ENCODE measurements at places on chromosomes 4 and X. TPM values are rescaled to one million over a fixed set of nuclear protein-coding genes. Genes with fewer than 3 reads are reported as not detected.
A peak's percentile ranks its signal among the peaks of the same experiment; 100 is the strongest.

PRDM8 gene
- total RNA-seq, result 30.5 TPM

DNA sequence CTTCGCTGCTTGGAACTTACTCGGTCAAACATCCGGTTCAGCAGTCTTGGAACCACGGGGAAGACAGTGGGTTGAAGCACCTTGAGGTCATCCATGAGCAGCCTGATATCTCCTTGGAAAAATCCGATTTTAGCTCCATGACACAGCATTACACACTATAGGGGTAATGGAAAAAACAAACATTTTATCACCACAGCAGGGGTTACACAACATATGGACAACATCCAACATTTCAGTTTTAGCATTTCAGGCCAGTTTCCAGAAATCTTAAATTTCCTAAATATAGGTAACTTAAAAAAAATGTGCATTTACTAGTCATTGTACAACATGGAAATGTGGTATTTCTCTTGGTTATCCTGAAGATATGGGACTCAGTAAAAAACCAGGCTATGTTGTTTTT lies 34.4 kb upstream of the CENPU start:
- no peak for DNase-seq

GRCh38 chrX:71510161-71510560 lies 22.7 kb upstream of the OGT start:
- DNase-seq, result no peak

- no peak for DNase-seq
Measured at GRCh38 chr4:30860978-30861377, 140.8 kb downstream of the PCDH7 start.

DNA sequence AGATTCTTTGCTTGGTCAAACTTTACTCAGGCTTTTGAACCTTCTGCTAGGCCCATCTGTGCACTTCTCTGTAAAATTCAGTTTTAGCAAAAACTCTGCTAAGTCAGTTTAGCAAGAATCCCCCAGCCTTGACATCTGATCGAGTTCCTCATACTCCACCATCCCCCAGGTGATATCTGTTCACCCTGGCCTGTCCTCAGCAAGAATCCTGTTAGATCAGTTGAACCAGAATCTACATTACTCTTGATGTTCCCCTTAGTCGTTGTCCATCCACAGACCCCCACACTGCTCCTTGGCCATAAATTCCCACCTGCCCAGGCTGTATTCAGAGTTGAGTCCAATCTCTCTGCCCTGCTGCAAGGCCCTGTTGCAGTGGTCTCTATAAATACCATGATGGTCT lies 162.6 kb downstream of the ZNF674 start:
- DNase-seq, result no peak

- DNase-seq, result no peak
Measured at GRCh38 chr4:88742561-88742960, 44.9 kb upstream of the NAP1L5 start.

FMR1NB gene
- not detected for total RNA-seq

DNA sequence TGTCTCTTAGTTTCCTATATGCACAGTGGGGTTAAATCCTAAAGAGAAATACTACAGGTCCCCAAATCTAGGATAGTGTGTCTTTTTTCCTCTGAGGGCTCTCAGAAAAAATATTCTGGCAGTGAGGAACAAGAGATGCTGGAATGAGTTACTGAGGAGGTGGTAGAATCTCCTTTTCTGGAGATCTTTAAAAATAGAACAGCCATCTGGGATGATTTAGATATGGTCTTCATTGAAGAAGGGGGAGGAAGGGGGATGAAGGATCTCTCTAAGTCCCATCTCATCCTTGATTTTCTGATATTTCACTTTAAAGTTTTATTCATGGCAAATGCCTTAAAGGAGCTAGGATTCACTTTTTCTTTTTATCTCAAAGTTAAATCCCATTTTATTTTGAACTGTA lies 235.0 kb downstream of the MAML3 start:
- DNase-seq, result no peak

PFKFB1 gene
- total RNA-seq, result 0.49 TPM

GNRHR gene
- total RNA-seq, result not detected

SLC4A4 gene
- 5.0 TPM for total RNA-seq

PCDH18 gene
- 14.8 TPM for total RNA-seq

GCNA gene
- 3.0 TPM for total RNA-seq

ANOS1 gene
- 9.6 TPM for total RNA-seq

VSIG4 gene
- total RNA-seq, result not detected

DNA sequence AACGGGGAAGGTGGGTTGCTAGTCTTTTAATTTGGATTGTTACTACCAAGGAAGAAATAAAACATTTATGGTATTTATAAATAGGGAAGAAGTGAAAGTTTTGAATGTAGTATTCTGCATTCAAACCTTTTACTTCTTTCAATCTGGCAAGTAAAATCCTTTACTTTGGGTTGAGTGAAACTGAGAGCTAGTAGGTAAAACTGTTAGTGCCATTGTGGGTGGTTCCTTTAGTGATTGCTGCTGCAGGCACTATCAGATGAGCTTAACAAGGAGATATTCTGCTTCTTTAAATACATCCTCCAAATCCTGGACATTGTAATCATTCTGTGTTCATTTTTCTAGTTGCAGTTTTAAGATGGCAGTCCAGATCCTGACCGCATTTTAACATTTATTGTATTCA lies 650.9 kb upstream of the PCDH10 start:
- no peak for DNase-seq

GRCh38 chrX:154074199-154074598 lies 23.3 kb downstream of the MECP2 start:
- DNase-seq, result no peak

- no peak for DNase-seq
Measured at GRCh38 chrX:41164449-41164848, 79.2 kb downstream of the USP9X start.

ARHGAP36 gene
- total RNA-seq, result not detected

GRCh38 chrX:44904542-44905115 lies 31.6 kb downstream of the KDM6A start:
- no peak for DNase-seq

IGFBP7 gene
- total RNA-seq, result 7.6 TPM

- DNase-seq, result peak; percentile 18
Measured at GRCh38 chrX:39242187-39242586, 440.9 kb downstream of the MID1IP1 start.

DNA sequence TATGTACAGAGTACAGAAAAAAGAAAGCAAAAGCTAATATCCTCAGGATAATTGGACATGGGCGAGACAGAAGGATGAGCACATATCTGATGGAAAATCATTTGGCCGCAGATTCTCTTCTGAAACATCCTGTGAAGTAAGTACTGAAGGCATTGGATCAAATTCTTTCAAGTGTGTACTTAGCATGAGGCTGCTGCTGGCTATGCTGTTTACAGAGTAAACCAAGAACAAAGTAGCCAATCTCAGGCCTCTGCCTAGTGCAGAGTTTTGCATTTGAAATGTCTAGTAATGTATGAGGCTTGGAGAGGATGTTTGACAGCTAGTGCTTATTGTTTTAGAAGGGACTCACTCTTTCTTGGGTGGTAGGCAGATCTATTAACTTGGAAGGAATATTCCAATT lies 128.5 kb downstream of the MAGEC2 start:
- DNase-seq, result no peak

DNA sequence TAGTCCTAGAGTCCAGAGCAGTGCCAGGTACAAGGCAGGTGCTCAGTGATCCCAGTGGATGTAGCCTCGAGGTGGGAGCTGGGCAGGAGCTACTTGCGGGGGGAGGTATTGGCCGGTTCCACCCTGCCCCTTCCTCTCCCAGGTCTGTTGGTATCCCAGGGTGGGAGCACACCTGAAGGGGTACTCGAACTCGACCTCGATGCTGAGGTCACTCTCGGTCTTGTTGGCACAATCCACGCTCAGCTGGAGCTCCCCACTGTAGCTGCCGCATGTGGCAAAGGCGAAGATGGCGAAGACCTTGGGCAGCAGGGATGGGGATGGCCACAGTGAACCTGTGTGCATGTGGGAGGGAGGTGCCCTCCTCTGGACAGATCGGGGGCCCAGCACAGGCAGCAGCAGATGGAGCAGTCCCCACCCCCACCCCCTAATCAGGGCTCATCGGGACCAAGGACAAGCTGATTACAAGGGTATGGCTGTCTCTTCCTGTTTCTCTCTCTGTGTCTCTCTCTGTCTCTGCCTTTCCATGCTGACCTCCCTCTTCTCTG lies 2.4 kb downstream of the SYP start:
- no peak for DNase-seq

- no peak for DNase-seq
Measured at GRCh38 chr4:2322227-2322626, 60.3 kb upstream of the MXD4 start.

CXCL13 gene
- total RNA-seq, result not detected

DNA sequence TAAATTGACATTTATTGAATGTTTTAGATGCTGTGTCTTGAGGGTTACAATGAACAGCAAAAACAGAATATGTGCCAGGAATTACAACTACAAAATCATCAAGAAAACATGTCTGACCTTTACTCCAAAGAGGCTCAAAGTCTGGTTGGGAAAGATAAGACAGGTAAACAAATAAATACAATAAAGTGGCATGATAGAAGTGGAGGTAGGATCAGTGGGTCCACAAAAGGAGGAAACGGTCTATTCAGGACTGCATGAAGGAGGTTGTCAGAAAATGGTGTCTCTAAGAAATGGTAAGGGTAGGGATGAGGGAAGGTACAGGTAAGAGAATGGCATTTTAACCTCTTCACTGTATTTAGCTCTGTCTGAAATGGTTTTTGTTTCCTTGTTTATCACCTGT lies 3.8 kb downstream of the ARHGEF38 start:
- no peak for DNase-seq

GRCh38 chrX:119537487-119537886 lies 27.7 kb downstream of the STEEP1 start:
- DNase-seq, result no peak

GRCh38 chr4:6891436-6892170 lies 18.0 kb upstream of the TBC1D14 start:
- no peak for DNase-seq

GRCh38 chrX:56797574-56798338 lies 68.7 kb downstream of the NBDY start:
- DNase-seq, result no peak

GRCh38 chr4:173761236-173761635 lies 231.2 kb upstream of the HAND2 start:
- DNase-seq, result no peak

ADAMTS3 gene
- total RNA-seq, result 7.4 TPM

GRCh38 chr4:3436798-3437581 lies 4.8 kb upstream of the HGFAC start:
- no peak for DNase-seq

GRCh38 chr4:168857546-168858314 lies 152.3 kb downstream of the CBR4 start:
- DNase-seq, result no peak

GRCh38 chrX:40140706-40141499 lies 43.1 kb upstream of the BCOR start:
- DNase-seq, result no peak

GRCh38 chr4:108107101-108107500 lies 61.6 kb downstream of the LEF1 start:
- no peak for DNase-seq

GRCh38 chrX:52415304-52415703 lies 46.5 kb downstream of the XAGE2 start:
- no peak for DNase-seq

GRCh38 chr4:184907216-184907615 lies 81.4 kb upstream of the ACSL1 start:
- DNase-seq, result no peak

- no peak for DNase-seq
Measured at GRCh38 chr4:40289366-40290188, 45.6 kb upstream of the CHRNA9 start.

MTTP gene
- total RNA-seq, result 0.26 TPM

TMPRSS11F gene
- not detected for total RNA-seq

DNA sequence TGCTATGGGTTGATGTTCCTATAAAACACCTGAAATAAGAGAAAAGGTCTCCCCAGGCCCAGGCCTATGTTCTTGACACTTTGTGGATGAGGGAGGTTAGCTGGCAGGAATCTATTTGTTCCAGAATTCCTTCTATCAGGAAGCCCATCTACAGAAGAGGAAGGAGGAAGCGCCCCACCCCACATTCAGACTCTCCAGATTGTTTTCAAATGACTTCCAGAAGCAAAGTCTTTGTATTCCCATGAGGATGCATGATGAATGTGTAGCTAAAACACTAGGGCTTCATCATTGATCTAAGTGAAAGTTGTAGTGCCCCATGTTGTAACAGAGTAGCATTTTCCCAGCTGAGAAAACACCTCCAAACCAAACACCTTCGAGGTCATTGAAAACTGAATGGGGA lies 16.4 kb downstream of the OTC start:
- DNase-seq, result no peak

LAGE3 gene
- 18.4 TPM for total RNA-seq

- no peak for DNase-seq
Measured at GRCh38 chr4:110653321-110654253, 30.7 kb upstream of the PITX2 start.

DNA sequence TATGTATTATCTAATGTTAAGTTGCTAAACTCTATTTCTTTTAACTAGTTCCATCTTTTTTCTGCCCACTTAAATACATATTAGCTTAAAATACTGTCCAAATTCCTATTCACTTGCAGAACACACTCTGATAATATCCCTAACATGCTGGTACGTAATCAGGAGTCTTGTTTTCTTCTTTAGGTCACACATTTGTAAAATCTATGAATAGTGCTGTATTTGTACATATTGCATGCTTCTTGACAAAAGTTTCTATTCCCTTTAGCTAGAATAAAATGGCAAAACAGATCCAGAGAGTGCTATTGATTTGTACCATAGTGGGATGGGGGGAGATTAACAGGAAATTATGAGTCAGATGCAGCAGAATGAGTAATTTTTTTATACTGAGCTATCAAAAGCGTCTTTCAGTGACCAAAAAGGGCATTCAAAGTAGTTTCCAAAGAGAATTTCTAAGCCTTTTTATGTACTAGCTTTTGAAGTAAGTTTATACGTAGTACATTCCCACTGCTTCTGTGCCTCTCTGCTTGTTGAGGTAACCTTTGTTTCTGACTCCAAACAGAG lies 126.5 kb downstream of the PTPN13 start:
- DNase-seq, result no peak

GAGE12H gene
- total RNA-seq, result not detected

DNA sequence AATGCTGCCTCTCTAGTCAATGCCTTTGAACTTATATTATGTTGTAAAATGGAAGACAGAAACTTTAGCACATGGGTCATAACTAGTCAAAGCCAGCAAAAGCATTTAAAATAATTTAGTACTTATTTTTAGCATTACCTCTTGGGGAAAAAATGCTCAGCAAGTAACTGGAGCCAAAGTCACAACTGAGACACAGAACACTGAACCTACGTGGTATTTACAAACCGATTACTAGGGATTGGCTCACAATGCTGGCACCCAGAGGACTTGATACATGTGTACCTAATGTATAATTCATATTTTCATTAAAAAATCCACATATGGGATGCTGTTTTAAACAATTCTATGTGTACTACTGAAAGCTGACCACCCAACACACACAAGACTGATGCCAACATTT lies 38.4 kb downstream of the PHKA2 start:
- DNase-seq, result no peak

FAM199X gene
- total RNA-seq, result 23.2 TPM

MXRA5 gene
- 4.3 TPM for total RNA-seq

TMPRSS11B gene
- total RNA-seq, result 0.56 TPM

RAPGEF2 gene
- 108 TPM for total RNA-seq

- no peak for DNase-seq
Measured at GRCh38 chrX:53036149-53036548, 12.4 kb upstream of the GPR173 start.

ESX1 gene
- total RNA-seq, result not detected

GRCh38 chr4:111959222-111959621 lies 186.0 kb upstream of the FAM241A start:
- DNase-seq, result no peak
